ENCODE measurements at places on chromosomes 1 and 21. TPM values are rescaled to one million over a fixed set of nuclear protein-coding genes. Genes with fewer than 3 reads are reported as not detected.

LHX4 gene
- total RNA-seq: not detected

GRCh38 chr1:178659789-178660208 lies 65.2 kb upstream of the RALGPS2 start:
- no peak overlapping the region for H3K4me3 ChIP-seq
- H3K27me3 ChIP-seq: peaks cover 2% of the 10 kb centered on the region
- no peak for DNase-seq
- no peak overlapping the region for H3K27ac ChIP-seq
- H3K36me3 ChIP-seq: no peaks in the 10 kb centered on the region
- no peaks in the 10 kb centered on the region for H3K4me1 ChIP-seq

GRCh38 chr1:232524056-232524455 lies 105.9 kb downstream of the SIPA1L2 start:
- no peak overlapping the region for H3K4me3 ChIP-seq
- no peaks in the 10 kb centered on the region for H3K27me3 ChIP-seq
- H3K36me3 ChIP-seq: no peaks in the 10 kb centered on the region
- peaks cover 6% of the 10 kb centered on the region for H3K4me1 ChIP-seq
- no peak overlapping the region for H3K27ac ChIP-seq

- H3K4me1 ChIP-seq: peaks cover 27% of the 10 kb centered on the region
- H3K27me3 ChIP-seq: no peaks in the 10 kb centered on the region
- peak overlapping the region; percentile 83 for H3K27ac ChIP-seq
Observed at GRCh38 chr1:15975358-15975804, 520 bp downstream of the ZBTB17 start.

- H3K27ac ChIP-seq: no peak overlapping the region
- peaks cover 11% of the 10 kb centered on the region for H3K4me1 ChIP-seq
- no peak for DNase-seq
- peaks cover 27% of the 10 kb centered on the region for H3K36me3 ChIP-seq
- H3K4me3 ChIP-seq: no peak overlapping the region
- H3K27me3 ChIP-seq: no peaks in the 10 kb centered on the region
Observed at GRCh38 chr1:45669379-45669778, 17.0 kb downstream of the GPBP1L1 start.

- peak overlapping the region; percentile 80 for H3K4me3 ChIP-seq
- H3K4me1 ChIP-seq: peaks cover 25% of the 10 kb centered on the region
- peak overlapping the region; percentile 91 for H3K27ac ChIP-seq
- peak; percentile 86 for DNase-seq
- no peaks in the 10 kb centered on the region for H3K36me3 ChIP-seq
Observed at GRCh38 chr1:148263128-148263905, 111.2 kb upstream of the NBPF11 start.

DNA sequence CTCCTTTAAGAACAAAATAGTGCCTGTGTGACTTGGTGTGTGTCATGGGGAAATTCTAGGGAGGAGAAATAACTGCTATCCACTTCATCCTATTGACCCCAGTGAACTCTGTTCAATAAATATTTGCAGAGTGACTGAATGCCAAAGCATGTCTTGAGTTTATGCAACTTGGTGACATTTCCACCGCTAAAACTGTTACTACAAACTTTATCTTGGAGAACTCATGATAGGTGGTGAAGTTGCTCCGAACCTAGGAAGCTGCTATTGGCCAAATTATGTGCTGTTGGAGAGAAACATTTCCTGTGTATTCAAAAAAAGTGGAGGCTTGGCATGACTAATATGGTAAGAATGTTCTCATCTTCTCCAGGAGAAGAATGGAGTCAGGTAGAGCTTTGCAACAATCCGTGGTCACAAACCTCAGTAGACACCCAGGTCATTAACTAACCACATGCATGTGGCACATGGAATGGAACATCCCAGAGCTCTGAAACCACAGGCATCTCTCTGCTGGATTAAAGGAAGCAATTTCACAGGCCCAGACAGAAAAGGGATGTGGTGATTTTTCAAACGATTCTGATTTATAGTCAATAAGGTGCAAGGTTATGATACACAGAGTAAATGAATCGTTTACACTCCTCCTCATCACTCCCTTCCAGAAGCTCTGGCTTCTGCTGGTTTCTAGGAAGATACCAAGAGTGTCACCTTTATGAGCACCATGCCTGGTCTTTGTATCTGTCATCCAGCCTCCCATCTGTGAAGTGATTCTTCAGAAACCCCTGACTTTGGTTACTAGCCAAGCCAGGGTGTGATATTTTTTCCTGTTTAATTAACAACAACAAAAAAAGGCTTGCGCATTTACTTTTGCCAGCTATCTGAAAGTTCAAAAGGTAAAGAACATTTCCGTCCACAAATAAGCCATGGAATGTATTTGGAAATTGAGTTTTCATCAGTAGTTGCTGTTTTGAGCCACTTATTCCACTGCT lies 361.1 kb downstream of the TGFB2 start:
- no peak overlapping the region for H3K4me3 ChIP-seq
- no peaks in the 10 kb centered on the region for H3K36me3 ChIP-seq
- no peak for DNase-seq
- no peaks in the 10 kb centered on the region for H3K4me1 ChIP-seq
- no peaks in the 10 kb centered on the region for H3K27me3 ChIP-seq

All from activated CD8-positive, alpha-beta memory T cell treated with anti-CD3 and anti-CD28 coated beads, Interleukin-2, amount 10 ng/mL, durations not matched to agents 7 days and 5 days (primary cell).